Stimulated activated CD4-positive, alpha-beta T cell treated with anti-CD3 and anti-CD28 coated beads, Interleukin-2, amount 100 ng/mL, for 24 hours (primary cell): ENCODE measurements at places on chromosomes 5 and 9.

DNA sequence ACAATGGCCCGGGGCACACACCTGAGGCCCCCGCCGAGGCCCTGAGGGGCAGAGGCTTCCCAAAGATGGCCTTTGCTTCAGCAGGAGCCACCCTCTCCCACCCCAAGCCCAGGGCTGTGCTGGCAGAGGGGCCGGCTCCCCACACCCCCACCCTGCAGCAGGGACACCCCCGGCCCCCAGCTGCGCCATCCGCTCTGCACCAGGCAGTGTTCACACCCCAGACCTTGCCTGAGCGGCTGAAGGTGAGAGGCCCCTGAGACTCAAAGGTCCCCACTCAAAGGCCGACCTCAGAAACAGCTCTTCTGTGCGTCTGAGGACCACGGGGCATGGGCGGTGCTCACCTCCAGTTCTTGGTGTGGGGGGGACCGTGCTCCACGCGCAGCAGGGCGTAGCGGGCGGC, 37.6 kb downstream of the SLC12A7 start:
- DNase-seq, result no peak

DNA sequence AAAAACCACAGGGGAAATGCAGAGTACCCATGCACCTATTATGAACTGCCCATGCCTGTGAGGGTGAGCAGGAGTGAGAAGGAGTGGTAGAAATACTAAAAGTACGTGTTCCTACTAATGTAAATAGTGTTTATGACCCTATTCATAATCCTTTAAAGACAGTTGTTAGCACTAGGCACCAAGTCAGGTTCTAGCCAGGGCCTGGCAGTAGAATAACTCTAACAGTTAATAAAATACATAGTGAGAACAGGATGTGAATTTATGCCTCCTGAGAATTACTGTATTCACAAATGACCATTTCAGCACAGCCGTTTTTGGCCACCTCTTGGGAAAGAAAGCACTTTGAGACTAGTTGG, 103.2 kb upstream of the TARS1 start:
- DNase-seq, result no peak

DNA sequence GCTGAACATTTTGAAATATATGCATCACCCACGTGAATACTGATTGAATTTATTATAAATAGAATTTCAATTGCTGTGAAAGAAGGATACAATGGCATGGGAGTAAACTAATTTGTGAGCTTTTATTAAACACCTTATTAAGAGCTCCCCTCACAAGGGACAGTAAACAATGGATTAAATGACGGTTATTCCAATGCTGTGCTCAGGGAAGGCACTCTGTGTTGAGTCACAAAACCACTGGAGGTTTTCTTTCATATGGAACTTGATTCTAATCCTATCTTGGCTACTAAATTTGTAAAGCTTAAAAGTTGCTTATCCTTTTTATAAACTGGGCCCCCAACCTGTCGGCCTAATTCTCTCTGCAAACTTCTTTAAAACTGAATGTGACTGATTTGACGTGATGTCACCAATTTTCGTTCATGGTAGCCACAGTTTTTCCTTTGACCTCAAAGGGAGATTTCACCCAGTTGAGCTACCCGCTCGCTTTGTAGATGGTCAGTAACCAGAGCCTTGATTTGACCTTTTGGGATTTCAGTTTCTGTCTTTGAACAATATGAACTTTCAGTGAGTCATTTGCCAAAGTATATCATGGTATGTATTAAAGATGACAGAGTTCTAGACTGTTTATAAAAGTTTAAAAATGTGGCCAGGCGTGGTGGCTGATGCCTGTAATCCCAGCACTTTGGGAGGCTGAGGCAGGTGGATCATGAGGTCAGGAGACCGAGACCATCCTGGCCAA, 61.3 kb upstream of the PIK3R1 start:
- no peak for DNase-seq

DNA sequence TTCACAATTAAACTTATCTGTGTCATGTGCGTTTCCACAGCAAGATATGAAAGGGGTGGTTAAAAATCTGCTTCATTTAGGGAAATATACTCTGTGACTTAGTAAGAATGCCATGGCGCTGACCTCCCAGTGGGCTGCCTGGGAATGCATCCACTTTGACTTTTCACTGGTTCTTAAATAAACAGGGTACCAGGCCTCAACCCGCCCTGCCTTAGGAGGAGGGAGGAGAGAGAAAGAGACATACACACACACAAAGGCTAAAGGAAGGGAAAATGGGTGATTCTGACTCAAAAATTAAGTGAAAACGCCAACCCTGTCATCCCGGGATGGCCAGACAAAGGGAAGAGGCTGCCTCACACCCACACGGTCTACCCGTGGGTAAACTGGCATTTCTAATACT, 122.1 kb downstream of the EBF1 start:
- DNase-seq, result no peak

GRCh38 chr9:6552033-6552432, 93.5 kb downstream of the GLDC start:
- DNase-seq, result no peak

- DNase-seq, result no peak
These were observed 661 bp downstream of the NSMF start for GRCh38 chr9:137458194-137459151.

DNA sequence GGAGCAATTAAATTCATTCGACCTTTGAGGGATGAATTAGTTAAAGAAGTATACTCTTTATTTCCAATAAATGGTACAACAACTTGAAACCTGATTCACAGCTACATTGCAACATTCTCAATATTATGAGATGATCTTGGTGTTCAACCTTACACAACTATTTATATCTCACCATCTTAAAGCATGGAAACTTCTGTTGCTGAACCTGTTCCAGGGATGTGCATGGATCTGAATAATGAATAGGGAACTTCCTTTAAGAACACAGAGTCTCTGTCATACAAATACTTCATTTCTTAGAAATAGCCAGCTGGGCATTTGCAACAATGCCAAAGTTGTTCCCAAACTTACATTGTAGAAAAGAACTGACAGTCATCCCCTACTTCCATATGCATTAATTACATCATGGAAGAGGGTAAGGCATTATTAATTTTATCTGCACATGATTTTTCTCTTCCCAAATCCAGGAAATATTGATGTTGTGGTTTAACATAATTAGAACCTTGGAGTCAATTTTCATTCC, 39.8 kb upstream of the CCDC112 start:
- no peak for DNase-seq

- DNase-seq, result no peak
These were observed 229.9 kb upstream of the DAB2 start for GRCh38 chr5:39654715-39655114.

- no peak for DNase-seq
These were observed 28.2 kb downstream of the CETN3 start for GRCh38 chr5:90381213-90381929.

DNA sequence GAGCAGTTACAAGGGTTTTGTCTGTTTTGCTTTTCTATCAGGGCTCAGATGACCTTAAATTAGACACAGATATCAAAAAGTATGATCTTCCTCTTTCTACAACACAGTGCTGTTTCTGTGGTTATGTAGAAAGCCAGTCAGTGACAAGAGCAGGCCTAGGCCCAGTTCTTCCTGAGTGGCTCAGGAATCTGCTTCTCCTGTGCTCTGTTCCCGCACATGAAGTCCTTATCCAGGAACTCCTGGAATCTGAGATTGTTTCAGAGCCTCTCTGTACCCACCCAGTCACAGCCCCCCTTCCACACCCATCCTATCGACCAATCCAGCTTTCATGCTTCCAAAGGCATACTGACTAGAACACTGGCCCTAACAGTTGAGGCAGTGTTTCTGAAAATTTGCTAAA, 40.4 kb upstream of the SMU1 start:
- DNase-seq, result no peak

DNA sequence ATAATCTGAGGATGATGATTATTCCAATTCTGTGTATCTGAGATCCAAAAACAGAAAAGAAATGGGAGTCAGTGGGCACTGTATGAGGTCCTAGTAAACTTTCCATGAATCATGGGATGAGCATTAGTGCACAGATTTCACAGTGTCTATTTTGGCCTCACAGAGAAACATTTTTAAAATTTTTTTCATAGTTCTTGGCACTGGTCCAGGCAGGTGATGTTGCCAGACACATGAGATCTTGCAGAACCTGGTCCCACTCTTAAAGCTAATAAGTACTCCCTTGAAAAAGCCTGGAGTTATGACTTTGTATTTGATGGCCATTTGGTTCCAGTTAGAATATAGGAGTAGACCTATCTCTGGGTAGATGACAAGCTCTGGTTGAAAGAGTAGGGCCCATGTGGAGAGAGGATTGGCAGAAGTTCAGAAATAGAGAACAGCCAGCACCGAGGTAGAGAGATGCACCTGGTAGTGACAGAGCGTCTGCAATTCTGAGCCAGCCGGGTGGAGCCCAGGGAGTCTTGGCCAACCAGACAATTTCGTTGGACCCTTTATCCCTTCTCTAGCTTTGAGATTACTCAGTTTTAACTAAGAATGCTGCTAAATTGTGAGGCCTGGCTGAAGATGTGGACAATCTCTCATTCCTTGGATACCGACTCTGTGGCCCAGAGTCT, 6.3 kb upstream of the TNFSF15 start:
- DNase-seq, result no peak

- DNase-seq, result no peak
These were observed 183.9 kb downstream of the AUH start for GRCh38 chr9:91177661-91178280.
